Hair follicle dermal papilla cell (primary cell): ENCODE measurements at places on chromosomes 4 and X. TPM values are rescaled to one million over a fixed set of nuclear protein-coding genes. Genes with fewer than 3 reads are reported as not detected.

SRPK3 gene
- total RNA-seq, result 0.16 and 0.61 TPM in 2 replicates

MAGED4 gene
- total RNA-seq, result 38.1 and 57.8 TPM in 2 replicates

XKRX gene
- not detected in 2 replicates for total RNA-seq

H2AZ1 gene
- 85.7 and 99.5 TPM in 2 replicates for total RNA-seq

FGF16 gene
- total RNA-seq, result not detected in 2 replicates

DCUN1D4 gene
- total RNA-seq, result 36.9 and 44.0 TPM in 2 replicates
